NT2/D1 (cell line): ENCODE measurements at places on chromosomes 5 and 9.

GRCh38 chr9:78026416-78026815, 5.2 kb downstream of the GNAQ start:
- no peak for DNase-seq

DNA sequence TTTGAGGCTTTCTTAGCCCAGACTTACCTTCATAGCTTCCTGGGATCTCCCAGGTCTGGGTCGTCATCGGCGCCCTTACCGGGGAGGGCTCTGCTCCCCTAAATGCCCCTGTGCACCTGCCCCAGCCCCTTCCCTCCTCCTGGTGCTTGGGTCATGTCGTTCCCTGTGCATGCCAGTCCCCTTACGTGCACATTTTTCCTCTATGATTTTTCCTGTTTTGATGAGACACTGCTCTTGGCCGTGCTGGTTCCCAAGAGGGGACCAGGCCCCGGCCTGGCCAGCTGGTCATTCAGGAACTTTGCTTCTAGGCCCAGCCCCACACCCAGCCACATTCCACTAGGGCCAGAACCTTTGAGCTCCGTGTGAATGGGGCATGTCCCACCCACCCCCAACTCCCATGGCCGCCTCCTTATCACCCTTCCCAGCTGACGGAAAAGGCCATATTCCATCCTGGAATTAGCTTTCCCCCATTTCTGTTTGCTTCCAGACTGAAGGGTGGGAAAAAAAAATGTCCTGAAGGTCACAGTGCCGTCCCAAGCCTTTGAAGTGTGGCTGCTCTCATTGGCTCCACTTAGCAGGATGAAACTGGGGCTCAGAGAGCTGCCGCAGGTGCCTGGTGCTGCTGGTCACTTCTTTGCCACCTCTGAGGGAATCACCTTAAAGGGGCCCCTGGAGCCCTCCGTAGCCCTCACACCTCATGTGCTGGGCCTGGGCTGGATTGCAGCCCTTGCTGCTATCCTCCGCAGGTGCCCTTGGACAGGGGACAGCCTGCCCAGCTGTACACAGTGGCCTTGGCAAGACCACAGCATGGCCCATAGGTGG, 25.1 kb downstream of the ERGIC1 start:
- no peak for DNase-seq

GRCh38 chr9:33946779-33947535, 101.7 kb downstream of the UBAP2 start:
- DNase-seq, result no peak

DNA sequence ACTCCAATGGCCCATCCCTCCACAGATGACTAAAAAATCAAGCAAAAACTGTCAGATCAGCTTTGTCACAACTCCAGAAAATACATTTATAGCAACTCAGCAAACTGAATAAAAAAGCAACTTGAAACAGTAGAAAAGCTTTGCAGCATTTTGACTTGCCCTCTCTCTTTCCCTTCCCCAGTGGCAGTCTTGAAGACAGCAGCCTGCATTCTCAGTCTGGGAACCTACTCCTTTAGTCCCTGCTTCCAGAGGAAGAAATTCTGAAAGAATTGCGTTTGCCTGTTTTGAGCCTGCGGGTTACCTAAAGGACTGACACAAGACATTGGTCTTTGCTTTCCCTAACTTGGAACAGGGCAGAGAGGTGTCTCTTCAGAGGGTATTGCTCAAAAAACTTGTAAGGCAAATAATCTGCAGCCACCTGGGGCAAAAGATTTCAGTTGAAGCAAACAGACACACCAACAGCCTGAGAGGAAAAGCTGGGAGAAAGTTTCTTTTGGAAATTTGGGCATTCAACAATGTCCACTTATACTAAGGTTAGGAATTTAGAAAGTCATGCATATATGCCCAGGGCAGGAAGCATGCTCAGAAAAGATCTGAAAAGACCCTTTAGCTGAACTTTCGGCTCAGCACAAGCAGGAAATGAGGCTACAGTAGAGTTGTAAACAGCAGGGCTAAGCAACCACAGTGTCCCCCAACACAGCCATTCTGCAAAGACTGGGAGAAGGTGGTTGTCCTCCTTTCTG, 15.2 kb upstream of the SLC35D2 start:
- no peak for DNase-seq

DNA sequence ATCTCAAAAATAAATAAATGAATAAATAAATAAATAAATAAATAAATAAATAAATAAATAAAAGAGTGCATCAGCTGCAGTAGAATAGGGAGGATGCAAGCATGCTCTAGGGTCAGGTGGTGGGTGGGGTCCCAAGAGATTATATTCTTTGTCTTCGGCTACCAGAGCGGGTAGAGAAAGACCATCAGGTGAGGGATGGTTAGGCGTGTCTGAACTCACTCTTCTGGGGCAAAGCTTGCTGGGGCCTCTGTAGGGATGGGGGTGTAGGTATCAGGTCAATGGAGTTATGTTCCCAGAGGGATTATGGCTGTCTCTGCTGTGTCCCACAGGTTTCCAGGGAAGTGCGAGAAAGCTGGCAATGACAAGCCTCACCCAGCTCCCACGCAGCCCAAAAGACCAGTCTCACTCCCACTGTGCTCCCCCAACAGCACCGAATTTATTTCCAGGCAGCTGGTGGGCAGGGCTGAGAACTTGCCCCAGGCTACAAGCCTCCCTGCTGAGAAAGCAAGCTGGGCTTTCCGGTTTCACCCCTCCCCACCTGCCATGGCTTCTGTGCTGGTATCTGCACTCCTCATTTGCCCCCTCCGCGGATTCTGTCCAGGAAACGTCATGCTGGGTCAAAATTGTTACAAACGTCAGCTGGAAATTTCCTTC, 180.8 kb downstream of the LURAP1L start:
- no peak for DNase-seq
